ENCODE measurements at places on chromosomes 16 and 17.

GRCh38 chr16:17311333-17312093 lies 159.2 kb downstream of the XYLT1 start:
- no peak for DNase-seq

- DNase-seq: no peak
Observed at GRCh38 chr17:78151514-78152008, 5.4 kb downstream of the C17orf99 start.

DNA sequence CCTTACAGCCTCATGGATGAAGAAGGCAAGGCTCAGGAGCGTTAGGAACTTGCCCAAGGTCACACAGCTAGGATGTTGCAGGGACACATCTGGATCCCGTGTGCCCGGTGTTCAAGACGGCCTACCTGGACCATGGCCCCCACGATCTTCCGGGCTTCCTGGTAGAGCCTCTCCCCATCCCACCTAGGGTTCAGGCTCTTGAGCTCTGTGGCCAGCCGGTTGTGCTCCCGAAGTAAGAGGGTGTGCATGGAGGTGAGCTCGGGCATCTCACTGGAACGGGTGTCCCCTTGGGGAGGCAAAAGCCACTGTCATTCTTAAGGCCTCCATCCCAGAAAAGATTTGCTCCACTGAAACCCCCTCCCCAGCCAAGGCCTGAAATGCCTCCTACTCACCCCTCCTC lies 5.3 kb downstream of the MPO start:
- no peak for DNase-seq

GRCh38 chr17:3896968-3897235 lies 4.0 kb upstream of the CAMKK1 start:
- no peak for DNase-seq

GRCh38 chr17:61394630-61395408 lies 4.8 kb upstream of the TBX2 start:
- DNase-seq: no peak

DNA sequence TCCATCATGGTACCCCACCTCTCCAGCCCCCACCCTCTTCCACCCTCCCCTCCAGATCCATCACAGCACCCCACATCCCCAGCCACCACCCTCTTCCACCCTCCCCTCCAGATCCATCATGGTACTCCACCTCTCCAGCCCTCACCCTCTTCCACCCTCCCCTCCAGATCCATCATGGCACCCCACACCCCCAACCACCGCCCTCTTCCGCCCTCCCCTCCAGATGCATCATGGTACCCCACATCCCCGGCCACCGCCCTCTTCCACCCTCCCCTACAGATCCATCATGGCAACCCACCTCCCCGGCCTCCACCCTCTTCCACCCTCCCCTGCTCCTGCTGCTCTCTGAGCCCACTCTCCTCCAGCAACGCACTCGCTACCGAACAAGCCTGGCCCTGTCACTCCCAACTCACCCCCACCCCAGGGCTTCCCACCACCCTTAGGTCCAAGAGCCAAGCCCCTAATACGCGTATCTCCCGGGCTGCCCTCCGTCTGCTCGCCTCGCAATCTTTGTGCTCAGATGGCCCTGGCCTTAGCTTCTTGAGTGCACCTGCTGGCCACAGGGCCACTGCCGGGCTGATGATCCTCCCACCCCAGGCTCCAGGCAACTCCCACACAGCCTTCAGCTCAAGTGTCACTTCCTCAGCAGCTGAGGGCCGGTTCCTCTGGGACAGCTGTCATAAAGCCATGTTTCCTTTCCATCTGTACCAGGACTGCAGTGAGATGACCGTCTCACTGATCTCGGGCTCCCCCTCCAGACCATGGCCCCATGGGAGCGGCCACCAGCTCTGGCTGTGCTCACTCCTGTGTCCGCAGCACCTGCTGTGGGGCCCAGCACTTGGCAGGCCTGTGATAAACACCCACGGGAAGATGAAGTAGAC lies 25.5 kb downstream of the KDM8 start:
- no peak for DNase-seq

DNA sequence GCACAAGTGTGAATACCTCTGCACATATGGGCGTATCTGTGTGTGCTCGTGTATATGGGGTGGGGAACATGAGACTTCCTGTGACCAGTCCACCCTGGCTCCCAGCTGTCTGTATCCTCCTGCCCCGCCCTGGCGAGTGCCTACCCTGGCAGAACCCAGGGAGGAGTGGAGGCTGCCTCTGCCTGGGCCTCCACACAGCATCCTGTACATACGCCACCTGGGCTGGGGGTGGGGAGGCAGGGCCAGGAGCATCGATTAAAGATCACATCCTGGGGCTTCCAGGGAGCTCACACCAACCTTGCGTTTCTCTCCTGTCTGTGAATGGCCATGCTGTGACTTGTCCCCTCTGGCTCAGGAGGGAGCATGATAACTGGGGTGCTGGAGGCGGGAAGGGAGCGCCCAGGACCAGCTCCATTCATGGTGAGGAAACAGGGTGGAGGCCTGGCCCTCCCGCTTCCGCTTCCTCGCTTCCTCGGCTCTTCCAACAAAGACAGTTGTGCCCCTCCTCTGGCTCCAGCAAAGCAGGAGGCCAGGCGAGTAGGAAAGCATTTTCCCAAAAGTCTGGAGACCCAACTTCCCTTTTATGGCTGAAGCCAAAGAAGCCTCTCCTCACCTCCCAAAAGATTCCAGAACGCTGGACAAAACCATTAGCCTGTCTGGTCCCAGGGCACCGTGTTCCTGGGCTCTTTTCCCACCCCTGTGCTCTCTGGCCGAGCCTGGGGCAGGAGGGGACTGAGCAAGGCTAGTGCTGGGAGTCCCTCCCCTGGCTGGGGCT lies 22.9 kb downstream of the ADAM11 start:
- no peak for DNase-seq

DNA sequence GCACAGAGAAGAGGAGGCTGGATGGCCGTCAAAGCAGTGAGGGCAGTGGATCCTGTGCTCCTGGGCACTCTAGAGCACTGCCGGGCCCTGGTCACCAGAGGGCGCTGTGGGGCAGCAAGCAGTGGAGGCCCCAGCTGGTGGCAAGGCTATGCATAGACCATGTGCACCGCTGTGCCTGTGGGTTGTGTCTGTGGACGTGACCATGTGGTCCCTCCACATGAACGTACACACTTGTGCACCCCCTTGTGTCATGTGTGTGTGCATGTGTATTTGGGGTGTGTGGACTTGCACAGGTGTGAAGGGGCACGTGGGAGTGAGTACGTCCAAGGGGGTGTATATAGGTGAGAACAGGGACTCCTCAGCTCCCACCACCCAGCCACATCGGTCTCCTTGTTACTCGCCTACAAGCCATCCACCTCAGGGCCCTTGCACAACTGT lies 4.4 kb upstream of the MAP2K3 start:
- DNase-seq: peak; percentile 78

DNA sequence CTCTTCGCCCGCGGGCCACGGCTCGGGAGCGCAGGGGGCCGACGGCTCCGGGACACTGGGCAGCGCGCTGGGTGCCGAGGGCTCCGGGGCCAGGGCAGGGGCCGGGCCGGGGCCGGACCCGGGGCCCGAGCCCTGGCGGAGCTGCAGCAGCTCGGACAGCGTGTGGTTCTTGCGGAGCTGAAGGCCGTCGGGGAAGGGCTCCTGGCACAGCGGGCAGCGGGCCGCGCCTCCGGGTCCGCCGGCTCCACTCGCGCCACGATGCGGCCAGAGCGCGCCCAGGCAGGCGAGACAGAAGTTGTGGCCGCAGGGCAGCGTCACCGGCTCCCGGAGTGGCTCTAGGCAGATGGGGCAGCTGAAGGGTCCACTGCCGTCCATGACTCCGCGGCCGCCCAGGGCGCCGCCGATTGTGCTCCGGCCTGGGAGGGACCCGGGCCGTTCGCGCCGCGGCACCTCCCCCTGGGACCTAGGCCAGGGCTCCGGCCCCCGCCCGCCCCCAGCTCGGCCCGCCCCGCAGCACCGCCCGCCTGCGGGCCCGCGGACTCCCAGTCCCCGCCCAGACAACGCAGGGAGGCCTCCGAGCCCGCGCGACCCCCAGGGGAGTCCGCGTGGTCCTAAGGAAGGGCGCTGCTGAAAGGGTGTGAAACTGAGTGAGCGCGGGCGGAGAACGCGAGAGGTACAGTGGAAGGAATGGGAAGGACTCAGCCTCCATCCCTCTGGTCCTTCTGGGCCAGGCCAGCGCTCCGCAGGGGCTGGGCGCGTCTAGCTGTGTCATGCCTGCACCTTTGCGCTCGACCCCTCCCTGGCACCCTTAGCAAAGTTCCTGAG lies at the start of gene TRIM47:
TRIM47 (minus strand) TSS at position 408 of the 825 bp plus-strand sequence; CDS start at position 375, 33 bp downstream.
- DNase-seq: no peak

DNA sequence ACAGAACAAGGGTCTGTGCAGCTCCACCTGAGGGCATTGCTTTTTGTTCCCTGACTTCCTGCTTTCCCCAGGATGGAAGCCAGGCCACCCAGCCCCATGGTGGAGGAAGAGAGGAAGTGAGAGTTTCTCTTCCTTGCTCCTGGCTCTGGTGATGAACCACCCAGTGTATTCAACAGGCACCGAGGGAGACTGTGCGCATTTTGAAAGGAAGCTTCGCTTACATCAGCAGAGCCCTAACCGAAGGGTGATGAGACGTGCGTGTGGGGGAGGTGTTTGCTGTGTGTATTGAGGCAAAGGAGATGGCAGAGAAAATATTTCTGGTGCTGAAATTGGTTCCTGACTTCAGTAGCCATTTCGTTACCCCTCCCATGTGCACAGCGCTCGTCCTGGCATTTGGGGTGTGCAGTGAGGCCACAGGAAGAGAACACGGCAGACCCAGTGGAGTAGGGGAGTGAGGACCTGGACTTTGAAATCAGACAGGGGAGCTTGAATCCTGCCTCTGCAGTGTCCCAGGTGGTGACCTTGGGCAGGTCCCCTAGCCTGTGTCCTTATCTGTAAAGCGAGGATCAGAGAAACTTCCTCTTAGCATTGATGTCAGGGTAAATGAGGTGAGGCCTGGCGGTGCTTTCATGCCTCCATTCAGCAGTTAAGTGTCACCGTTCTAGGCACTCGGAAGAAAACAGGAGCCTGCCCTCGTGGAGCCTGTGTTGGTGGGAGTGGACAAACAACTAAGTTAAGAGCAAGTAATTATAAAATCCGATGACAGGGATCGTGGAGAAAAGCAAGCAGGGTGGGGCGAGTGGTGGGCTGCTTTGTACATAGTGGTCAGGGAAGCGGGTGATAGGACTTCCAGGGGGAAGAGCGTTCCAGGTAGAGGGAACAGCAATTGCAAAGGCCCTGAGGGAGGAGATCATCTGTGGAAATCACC lies 7.4 kb downstream of the CMIP start:
- DNase-seq: no peak

DNA sequence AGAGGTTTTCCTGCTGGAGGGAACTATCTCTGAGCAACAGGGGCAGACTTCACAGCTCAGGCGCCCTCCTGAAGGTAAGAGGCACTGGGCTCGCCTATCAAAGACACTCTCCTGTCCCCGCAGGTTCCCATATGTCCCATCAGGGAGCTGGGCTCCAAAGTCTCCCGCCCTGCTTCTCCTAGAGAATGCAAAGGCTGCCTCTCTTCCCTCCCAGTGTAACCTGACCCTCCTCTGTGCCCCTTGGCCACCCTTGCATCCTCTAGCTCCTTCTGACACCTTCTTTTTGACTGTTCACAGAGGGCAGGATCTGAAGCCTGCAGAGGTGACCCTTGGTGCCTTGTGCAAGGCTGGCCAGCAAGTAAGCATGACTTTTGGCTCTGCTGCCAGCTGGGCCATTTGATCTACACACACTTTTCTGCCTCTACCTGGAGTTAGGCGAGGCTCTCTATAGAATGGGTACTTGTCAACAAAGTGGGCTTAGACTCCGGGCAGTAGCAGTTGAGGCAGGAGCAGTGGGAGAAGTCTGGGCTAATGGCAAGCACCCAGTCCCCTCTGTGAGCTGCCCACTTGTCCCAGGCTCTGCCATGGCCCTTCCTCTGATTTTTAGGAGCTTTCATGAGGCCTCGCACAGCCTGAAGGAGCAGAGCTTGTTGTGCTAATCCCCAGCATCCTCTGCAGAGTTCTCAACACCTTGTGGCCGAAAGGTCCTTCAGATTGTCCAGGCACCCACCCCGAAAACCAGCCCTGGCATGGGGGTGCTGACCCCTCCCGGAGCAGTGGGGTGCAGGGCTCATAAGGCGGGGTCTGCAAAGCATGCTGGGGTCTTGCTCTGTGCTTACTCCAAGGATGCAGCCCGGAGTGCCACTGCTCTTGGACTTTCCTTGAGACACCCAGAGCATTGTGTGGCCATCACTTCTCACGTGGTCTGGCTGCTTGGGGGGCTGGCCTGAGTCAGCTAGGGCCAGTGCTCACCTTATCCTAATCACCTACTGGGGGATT lies 122.9 kb downstream of the METRNL start:
- no peak for DNase-seq

DNA sequence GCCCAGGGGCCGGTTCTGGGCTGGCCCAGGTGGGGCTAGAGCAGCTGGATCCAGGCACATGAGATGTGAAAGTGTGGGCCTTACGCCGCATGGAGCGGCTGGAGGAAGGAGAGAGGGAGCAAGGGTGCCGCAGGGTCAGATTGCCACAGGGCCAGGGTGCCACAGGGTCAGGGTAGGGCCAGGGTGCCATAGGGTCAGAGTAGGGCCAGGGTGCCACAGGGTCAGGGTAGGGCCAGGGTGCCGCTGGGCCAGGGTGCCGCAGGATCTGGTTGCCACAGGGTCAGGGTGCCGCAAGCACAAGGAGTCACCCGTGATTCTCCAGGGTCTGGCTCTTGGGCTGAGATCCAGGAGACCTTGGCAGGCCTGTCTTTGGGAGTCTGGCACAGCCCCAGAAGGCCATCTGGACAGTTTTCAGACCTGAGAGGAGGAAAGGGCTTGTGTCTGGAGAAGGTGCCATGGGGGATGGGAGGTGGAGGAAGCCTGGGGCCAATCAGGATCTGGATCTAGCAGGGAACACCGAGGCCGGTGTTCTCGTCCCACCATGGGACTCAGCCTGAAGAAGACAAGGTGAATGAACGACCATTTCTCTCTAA lies 13.1 kb upstream of the LASP1NB start:
- DNase-seq: no peak

GRCh38 chr17:83154311-83155127 lies 75.1 kb downstream of the METRNL start:
- DNase-seq: no peak

DNA sequence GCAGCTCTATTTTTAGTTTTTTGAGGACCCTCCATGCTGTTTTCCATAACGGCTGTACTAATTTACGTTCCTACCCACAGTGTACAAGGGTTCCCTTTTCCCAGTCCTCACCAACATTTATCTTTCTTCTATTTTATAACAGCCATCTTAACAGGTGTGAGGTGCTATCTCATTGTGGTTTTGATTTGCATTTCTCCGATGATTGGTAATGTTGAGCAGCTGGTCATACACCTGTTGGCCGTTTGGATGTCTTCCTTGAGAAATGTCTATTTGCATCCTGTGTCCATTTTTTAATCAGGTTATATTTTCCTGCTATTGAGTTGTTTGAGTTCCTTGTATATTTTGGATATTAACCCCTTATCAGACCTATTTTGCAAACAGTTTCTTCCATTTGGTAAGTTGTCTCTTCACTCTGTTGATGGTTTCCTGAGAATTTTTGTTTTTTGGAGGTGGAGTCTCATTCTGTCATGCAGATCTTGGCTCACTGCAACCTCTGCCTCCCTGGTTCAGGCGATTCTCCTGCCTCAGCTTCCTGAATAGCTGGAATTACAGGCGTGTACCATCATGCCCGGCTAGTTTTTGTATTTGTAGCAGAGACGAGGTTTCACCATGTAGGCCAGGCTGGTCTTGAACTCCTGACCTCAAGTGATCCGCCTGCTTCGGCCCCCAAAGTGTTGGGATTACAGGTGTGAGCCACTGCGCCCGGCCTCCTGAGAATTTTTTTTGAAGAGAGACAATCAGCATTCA lies 279.6 kb downstream of the SNX29 start:
- no peak for DNase-seq

Data from stimulated activated CD4-positive, alpha-beta T cell treated with anti-CD3 and anti-CD28 coated beads, Interleukin-15, amount 100 ng/mL, for 1 hour (primary cell).